ENCODE measurements at places on chromosomes 5 and 9.

GRCh38 chr9:136985027-136985602 is 2.3 kb downstream of the LCNL1 start:
- no peak for DNase-seq

- DNase-seq = no peak
Observed at GRCh38 chr5:155229135-155229534, 215.6 kb downstream of the KIF4B start.

GRCh38 chr5:115514220-115514619 is 30.4 kb downstream of the FEM1C start:
- no peak for DNase-seq

- DNase-seq = no peak
Observed at GRCh38 chr9:88748566-88749261, 213.7 kb downstream of the NXNL2 start.

- no peak for DNase-seq
Observed at GRCh38 chr5:88236866-88237642, 31.6 kb downstream of the TMEM161B start.

DNA sequence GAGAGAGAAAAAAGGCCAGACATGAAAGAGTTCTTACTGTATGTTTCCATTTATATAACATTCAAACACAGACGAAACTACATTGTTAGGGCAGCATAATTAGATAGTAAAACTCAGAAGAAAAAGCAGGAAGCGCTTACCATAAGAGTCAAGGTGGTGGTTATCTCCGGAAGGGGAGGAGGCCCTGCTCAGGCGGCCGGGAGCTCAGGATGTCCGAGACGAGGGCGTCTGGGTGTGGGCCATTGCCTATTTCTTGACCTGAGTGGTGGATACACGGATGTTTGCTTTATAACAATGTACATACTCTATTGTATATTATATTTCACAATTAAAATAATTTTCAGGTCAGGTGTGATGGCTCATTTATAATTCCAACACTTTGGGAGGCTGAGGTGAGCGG is 80.9 kb upstream of the COL5A1 start:
- no peak for DNase-seq

- DNase-seq = no peak
Observed at GRCh38 chr5:169416583-169417196, 115.8 kb upstream of the SLIT3 start.
